ENCODE measurements at places on chromosomes 3 and 15. TPM values are rescaled to one million over a fixed set of nuclear protein-coding genes. Genes with fewer than 3 reads are reported as not detected.

The CLRN1 gene
- total RNA-seq: not detected

The TMEM212 gene
- total RNA-seq: not detected

The SCAANT1 gene
- not detected for total RNA-seq

The PDCD7 gene
- total RNA-seq: 47.0 TPM

The FBXL22 gene
- total RNA-seq: 2.5 TPM

The NME9 gene
- not detected for total RNA-seq

The GRIP2 gene
- total RNA-seq: not detected

The CYP8B1 gene
- not detected for total RNA-seq

The SMCO1 gene
- total RNA-seq: not detected

The FANCD2OS gene
- not detected for total RNA-seq

The CCDC80 gene
- not detected for total RNA-seq

The FETUB gene
- not detected for total RNA-seq

The RBMS3 gene
- not detected for total RNA-seq

The CHRNA3 gene
- not detected for total RNA-seq

The SNTN gene
- not detected for total RNA-seq

GRCh38 chr15:97501291-97501690 is 459.2 kb upstream of the ARRDC4 start:
- no peak overlapping the region for H3K4me3 ChIP-seq
- H3K36me3 ChIP-seq: no peaks in the 10 kb centered on the region
- no peaks in the 10 kb centered on the region for H3K27me3 ChIP-seq
- DNase-seq: no peak
- no peaks in the 10 kb centered on the region for H3K4me1 ChIP-seq

DNA sequence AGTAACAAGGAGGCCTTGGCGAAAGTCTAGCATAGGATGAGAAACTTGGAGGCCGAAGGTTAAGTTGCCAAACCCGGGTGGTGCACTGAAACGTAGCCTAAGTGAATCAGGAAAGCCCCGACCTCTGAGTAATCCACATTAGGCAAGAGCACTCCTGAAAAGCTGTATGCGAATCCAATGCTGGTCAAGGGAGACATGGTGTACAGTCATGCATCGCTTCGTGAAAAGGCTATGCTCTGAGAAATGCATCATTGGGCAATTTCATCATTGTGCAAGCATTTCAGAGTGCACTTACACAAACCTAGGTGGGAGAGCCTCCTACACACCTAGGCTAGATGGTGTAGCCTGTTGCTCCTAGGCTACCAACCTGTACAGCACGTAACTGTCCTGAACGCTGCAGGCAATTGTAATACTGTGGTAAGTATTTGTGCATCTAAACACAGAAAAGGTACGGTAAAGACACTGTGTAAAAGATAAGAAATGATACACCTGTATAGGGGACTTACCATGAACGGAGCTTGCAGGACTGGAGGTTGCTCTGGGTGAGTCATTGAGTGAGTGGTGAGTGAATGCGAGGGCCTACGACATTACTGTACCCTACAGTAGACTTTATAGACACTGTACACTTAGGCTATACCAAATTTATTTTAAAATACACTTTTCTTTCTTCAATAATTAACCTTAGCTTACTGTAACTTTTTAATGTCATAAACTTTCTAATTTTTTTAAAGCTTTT is 222.5 kb downstream of the SHQ1 start:
- H3K4me3 ChIP-seq: no peak overlapping the region
- no peaks in the 10 kb centered on the region for H3K36me3 ChIP-seq
- no peak overlapping the region for H3K27ac ChIP-seq
- H3K4me1 ChIP-seq: peaks cover 16% of the 10 kb centered on the region
- H3K27me3 ChIP-seq: no peaks in the 10 kb centered on the region
- DNase-seq: no peak

DNA sequence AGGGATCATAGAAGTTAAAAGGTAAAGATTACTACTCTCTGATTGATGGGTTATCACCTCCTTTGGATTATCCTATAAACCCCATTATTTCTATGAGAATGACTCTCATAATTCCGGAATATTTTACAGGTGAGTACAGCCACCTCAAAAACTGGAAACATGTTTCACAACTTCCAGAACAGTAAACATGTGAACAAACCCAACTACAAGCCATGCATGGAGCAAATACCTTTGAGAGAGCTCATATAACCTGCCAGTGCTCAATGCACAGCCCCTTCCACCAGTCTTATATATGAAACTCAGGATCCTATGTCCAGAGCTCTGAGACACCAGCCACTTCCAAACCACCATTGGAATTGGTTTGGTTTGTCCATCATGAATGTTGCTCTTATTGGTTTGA is 208.0 kb downstream of the MECOM start:
- no peak overlapping the region for H3K4me3 ChIP-seq
- H3K36me3 ChIP-seq: no peaks in the 10 kb centered on the region
- no peaks in the 10 kb centered on the region for H3K27me3 ChIP-seq
- no peak overlapping the region for H3K27ac ChIP-seq
- no peaks in the 10 kb centered on the region for H3K4me1 ChIP-seq

- H3K27me3 ChIP-seq: no peaks in the 10 kb centered on the region
- DNase-seq: peak; percentile 24
- H3K4me3 ChIP-seq: no peak overlapping the region
- no peak overlapping the region for H3K27ac ChIP-seq
Measured at GRCh38 chr3:196195664-196196265, 15.4 kb downstream of the ZDHHC19 start.

DNA sequence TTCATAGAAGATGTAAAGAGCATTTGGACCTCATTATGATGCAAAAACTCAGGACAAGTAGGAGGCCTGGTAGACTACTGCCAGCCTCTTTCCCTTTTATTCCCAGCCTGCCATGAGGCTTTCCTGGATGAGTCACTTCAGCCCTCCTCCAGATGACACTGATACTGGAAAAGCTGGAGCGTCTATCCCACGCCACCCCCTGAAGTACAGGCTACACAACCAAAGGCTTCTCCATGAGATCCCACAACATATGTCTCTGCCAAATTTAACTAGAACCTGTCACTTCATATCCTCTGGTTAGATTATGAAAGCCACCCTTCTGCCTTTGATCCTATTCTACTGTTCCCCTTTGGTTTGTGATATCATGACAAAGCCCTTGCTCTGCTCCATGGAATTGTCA is 56.1 kb upstream of the CPNE4 start:
- no peaks in the 10 kb centered on the region for H3K4me1 ChIP-seq
- H3K36me3 ChIP-seq: no peaks in the 10 kb centered on the region
- no peak for DNase-seq
- H3K27me3 ChIP-seq: no peaks in the 10 kb centered on the region
- H3K4me3 ChIP-seq: no peak overlapping the region
- H3K27ac ChIP-seq: no peak overlapping the region

DNA sequence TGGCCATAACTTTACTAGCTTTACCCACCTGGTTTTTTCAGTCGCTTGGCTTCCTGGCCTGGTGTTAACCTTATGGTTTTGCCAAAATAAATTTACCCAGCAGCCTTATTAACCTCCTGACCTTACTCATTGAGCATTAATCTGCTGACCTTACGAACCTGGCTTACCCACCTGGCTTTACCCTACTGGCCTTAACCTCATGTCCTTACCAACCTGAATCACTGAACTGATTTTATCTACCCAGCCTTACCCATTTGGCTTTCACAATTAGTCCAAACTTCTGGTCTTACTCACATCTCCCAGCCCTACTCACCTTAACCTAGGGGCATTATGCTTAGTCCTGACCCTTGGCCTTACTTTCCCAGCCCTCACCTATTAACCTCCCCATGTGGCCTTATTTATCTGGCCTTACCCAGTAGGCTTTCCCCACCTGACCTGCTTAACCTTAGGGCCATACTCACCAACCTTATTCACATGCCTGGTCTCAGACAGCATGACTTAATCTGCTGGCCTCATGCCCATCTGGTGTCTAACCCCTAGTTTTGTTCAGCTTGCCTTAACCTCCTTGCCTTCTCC is 93.4 kb downstream of the IL12A start:
- no peaks in the 10 kb centered on the region for H3K4me1 ChIP-seq
- H3K36me3 ChIP-seq: no peaks in the 10 kb centered on the region
- no peak overlapping the region for H3K27ac ChIP-seq
- no peak for DNase-seq

GRCh38 chr15:51830276-51830806 is 888 bp downstream of the TMOD3 start:
- H3K4me3 ChIP-seq: peak overlapping the region; percentile 88
- H3K27ac ChIP-seq: peak overlapping the region; percentile 84
- no peaks in the 10 kb centered on the region for H3K36me3 ChIP-seq
- peaks cover 21% of the 10 kb centered on the region for H3K4me1 ChIP-seq
- DNase-seq: no peak

DNA sequence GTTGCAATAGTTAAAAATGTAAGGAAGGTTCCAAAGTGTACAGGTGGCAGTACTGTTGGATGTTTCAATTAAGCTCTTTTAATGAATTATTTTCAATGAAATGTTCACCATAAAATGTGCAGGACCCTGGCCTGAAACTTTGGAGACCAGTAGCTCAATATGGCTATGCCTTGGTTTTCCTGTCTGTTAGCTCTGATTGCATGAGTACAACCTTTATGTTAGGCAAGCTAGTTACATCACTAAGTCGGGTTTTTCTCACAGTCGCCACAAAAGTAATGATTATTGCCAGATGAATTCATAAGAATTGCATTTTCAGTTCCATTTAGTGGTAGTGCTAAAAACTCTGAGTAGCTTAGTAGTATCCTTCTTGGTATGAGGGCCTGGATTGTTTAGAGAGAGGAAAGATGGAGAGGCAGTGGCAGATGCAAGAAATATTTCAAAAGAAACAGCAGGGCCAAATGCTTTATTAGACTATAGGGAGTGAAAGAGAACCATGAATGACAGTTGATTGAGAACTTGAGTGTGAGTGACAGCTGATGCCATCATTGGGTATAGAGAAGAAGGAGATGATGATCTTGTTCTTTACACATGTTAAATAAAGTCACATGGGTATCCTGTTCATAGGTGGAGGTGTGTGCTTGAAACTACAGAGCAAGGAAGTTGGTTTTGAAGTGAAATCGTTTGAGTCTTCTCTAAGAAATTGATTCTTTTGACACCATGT is 109.5 kb downstream of the AKAP13 start:
- peaks cover 36% of the 10 kb centered on the region for H3K4me1 ChIP-seq
- no peak for DNase-seq
- peaks cover 2% of the 10 kb centered on the region for H3K36me3 ChIP-seq
- H3K4me3 ChIP-seq: no peak overlapping the region
- H3K27me3 ChIP-seq: no peaks in the 10 kb centered on the region

GRCh38 chr3:55555873-55556618 is 68.9 kb upstream of the WNT5A start:
- no peak for DNase-seq
- no peaks in the 10 kb centered on the region for H3K27me3 ChIP-seq
- H3K4me1 ChIP-seq: no peaks in the 10 kb centered on the region
- no peak overlapping the region for H3K27ac ChIP-seq
- H3K4me3 ChIP-seq: no peak overlapping the region
- no peaks in the 10 kb centered on the region for H3K36me3 ChIP-seq

GRCh38 chr3:53525765-53526703 is 31.6 kb downstream of the CACNA1D start:
- no peak overlapping the region for H3K27ac ChIP-seq
- no peaks in the 10 kb centered on the region for H3K4me1 ChIP-seq
- no peak overlapping the region for H3K4me3 ChIP-seq
- H3K36me3 ChIP-seq: no peaks in the 10 kb centered on the region
- H3K27me3 ChIP-seq: no peaks in the 10 kb centered on the region

GRCh38 chr15:80779658-80780415 is 667 bp downstream of the CEMIP start:
- no peak overlapping the region for H3K27ac ChIP-seq
- H3K4me1 ChIP-seq: peaks cover 14% of the 10 kb centered on the region
- H3K27me3 ChIP-seq: peaks cover 8% of the 10 kb centered on the region
- no peak overlapping the region for H3K4me3 ChIP-seq

- H3K27ac ChIP-seq: no peak overlapping the region
- no peaks in the 10 kb centered on the region for H3K27me3 ChIP-seq
- no peaks in the 10 kb centered on the region for H3K36me3 ChIP-seq
Measured at GRCh38 chr15:61749169-61749568, 311.1 kb downstream of the VPS13C start.

GRCh38 chr15:78422571-78423340 is 15.3 kb upstream of the IREB2 start:
- no peaks in the 10 kb centered on the region for H3K27me3 ChIP-seq
- no peak overlapping the region for H3K4me3 ChIP-seq
- H3K4me1 ChIP-seq: no peaks in the 10 kb centered on the region
- H3K27ac ChIP-seq: no peak overlapping the region
- no peaks in the 10 kb centered on the region for H3K36me3 ChIP-seq

- H3K27ac ChIP-seq: no peak overlapping the region
- peak; percentile 70 for DNase-seq
- H3K4me1 ChIP-seq: no peaks in the 10 kb centered on the region
- H3K27me3 ChIP-seq: no peaks in the 10 kb centered on the region
Measured at GRCh38 chr3:66407611-66408218, 93.1 kb downstream of the LRIG1 start.

DNA sequence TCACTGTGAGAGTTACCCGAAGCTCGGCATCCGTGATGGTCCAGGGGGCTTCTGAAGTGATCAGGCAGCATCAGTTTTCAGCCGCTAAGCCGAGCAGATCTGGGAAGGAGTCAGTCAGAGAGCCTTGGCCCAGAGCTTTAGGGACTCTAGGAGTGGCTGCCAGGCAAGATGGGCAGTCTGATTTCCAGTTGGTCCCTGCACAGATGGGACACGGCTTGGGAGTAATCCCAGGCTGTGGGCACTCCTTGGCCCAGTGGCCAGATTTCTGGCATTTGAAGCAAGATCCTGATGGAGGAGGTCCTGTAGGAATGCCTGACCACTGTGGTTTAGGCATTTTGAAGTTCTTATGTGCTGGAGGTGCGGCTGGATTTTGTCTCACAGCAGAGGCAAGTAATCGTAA is 10.5 kb upstream of the IP6K2 start:
- H3K27me3 ChIP-seq: no peaks in the 10 kb centered on the region
- H3K27ac ChIP-seq: no peak overlapping the region
- H3K4me1 ChIP-seq: no peaks in the 10 kb centered on the region
- H3K36me3 ChIP-seq: no peaks in the 10 kb centered on the region
- no peak for DNase-seq

DNA sequence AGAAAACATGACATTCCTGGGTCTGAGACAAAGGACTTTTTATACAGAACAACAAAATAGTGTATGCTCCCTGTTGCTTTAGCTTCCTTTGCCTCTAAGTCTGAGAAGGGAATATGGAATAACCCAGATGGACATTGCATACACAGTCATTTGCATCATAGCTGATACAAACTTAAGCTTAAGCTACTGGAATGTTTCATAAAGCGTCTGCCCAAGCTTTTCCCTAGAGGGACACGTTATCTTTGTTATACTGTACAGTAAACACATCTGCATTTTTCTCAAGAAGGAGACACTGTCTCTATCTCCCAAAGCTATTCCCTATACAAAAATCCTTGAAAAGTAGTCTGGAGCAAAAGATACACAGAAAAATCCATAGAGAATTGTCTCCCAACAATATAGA is 775.0 kb downstream of the DIPK2A start:
- H3K27ac ChIP-seq: no peak overlapping the region
- no peaks in the 10 kb centered on the region for H3K36me3 ChIP-seq
- H3K4me1 ChIP-seq: no peaks in the 10 kb centered on the region
- no peak overlapping the region for H3K4me3 ChIP-seq
- DNase-seq: no peak

- no peak overlapping the region for H3K27ac ChIP-seq
- DNase-seq: no peak
- peaks cover 15% of the 10 kb centered on the region for H3K27me3 ChIP-seq
- H3K4me3 ChIP-seq: no peak overlapping the region
Measured at GRCh38 chr3:10563396-10563795, 58.0 kb upstream of the ATP2B2 start.

GRCh38 chr3:126135071-126135405 is 45.3 kb downstream of the ALDH1L1 start:
- no peak overlapping the region for H3K27ac ChIP-seq
- H3K27me3 ChIP-seq: no peaks in the 10 kb centered on the region
- no peaks in the 10 kb centered on the region for H3K36me3 ChIP-seq
- no peak overlapping the region for H3K4me3 ChIP-seq
- DNase-seq: no peak
- H3K4me1 ChIP-seq: no peaks in the 10 kb centered on the region
